RWPE2 (cell line): ENCODE measurements at places on chromosomes 5 and 9.

DNA sequence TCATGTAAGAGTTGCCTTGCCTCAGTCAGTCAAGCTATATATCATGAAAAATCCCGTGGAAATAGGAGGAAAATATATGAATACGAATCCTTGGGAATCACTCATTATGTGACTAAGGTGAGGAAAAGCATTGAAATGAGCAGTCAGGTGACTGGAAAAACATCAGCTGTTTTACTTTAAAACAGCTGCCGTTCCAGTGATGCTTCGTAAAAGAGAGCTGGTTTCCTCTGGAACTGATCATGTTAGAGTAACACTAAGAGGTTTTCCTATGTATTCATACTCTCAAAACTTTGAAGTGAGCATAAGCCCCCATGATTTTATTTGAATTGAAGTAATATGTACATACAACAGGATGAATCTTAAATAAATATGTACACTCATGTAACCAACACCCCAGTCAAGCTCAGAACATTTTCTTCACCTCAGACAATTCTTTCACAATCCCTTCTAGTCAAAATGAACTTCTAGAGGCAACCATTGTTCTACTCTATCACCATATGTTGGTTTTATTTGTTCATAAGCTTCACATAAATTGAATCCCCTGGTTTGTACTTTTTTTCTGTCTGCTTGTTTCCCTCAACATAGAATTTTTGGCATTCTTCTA, 107.7 kb downstream of the SLC25A46 start:
- no peak for DNase-seq

DNA sequence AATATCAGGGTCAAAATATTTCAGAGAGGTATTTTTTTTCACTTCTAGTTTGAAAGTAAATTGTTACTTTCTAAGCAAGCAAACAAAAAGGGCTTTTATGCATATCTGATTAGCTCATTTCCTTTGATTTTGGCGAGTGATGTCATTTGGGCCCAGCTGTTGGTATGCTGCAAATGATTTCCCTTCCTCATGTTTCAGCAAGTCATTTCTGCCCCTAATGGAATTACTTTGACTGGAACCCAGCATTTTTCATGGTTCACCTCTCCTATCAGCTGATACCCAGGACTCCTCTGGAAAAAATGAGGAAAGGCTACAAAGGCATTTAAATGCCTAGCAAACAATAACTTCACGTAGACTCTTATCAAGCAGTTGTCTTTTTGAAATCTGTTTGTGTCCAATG, 500.6 kb downstream of the EBF1 start:
- DNase-seq = no peak

DNA sequence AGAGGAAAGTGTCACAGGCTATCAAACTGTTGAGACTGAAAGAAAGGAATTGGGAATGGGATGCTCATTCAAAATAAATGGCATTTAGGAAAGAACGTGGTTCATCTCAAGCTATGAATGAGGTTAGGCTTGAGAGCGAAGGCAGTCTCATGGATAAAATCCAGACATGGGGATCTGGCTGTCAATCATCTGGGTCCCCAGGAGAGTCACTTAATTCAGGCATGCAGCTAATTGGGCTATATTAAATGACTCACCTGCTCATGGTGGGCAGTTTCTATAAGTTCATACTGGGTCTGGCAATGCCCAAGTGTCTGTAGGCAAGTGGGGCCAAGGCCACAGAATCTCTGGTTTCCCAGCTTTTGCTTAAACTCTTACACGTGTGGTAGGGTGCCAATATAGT, 286.5 kb upstream of the SEMA6A start:
- no peak for DNase-seq

DNA sequence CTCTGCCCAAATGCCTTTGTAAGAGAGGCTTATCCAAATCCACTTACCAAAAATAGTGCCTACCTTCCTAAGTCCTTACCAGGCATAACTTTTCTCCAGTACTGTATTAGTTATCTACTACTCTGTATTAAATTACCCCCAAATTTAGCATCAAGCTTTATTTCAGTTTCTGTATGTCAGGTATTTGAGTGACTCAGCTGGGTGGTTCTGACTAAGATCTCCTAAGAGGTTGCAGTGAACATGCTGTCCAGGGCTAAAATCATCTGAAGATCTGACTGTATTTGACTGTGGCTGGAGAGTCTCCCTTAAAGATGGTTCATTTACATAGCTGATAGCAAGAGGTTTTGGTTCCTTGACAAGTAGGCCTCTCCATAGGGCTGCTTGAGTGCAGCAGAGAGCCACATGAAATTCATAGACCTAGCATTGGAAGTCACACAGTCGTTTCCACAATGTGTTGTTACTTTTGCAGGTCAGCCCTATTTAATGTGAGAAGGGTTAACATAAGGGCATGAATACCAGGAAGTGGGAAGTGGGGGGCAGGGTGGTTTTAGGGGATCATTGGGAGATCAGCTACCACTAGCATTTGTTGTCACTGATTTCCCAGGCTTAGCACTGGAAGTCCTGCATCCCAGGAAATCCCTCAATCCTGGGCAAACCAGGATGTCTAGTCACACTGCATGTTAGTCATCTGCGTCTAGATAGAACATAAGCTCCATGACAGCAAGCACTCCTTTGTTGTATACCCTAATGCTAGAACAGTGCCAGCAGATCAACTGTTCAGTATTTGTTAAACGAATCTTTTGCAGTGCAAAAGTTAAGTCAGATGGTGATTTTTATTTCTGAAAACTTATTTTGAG, 2.0 kb upstream of the ZNF622 start:
- DNase-seq = no peak

- DNase-seq = no peak
Observed at GRCh38 chr9:103281126-103281525, 286.0 kb downstream of the CYLC2 start.
